ENCODE measurements at places on chromosomes 7 and 10. TPM values are rescaled to one million over a fixed set of nuclear protein-coding genes. Genes with fewer than 3 reads are reported as not detected.

DNA sequence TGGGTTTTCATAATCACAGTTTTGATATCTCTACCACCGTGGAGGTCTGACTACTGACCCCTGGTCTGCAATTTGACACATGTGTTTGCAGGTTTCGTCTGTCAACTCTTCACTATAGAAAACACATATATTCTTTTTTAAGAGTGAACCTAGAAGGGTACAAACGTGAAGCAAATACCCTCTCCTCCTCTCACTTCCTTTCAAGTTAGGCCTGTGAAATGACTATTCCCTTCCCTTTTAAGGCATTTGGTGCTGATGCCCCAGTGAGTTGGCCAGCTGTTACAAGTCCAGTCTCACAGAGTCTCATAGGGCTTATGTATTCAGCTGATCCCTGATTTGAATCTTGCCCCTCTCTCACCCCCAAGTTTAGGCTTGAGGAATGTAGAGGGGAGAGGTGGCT lies 742.0 kb upstream of the IGFBP3 start:
- DNase-seq, result no peak

DNA sequence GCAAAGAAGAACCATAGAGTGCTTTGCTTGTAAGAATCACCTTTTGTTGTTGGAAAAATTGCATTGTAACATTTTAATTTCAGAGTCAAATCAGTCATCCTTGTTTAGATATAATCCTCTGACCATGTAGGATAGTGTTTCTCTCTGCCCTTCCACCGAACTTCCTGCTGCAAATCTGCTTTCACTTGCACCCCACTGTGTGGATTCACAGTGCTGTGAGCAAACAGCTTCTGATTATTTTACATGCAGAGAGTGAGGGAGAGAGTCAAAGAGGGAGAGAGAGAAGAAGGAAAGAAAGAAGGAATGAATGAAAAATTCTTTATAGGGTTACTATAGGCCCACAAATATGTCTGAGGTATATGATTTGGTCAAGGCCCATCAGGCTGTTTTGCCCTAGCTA lies 30.0 kb upstream of the SEM1 start:
- DNase-seq, result no peak

DNA sequence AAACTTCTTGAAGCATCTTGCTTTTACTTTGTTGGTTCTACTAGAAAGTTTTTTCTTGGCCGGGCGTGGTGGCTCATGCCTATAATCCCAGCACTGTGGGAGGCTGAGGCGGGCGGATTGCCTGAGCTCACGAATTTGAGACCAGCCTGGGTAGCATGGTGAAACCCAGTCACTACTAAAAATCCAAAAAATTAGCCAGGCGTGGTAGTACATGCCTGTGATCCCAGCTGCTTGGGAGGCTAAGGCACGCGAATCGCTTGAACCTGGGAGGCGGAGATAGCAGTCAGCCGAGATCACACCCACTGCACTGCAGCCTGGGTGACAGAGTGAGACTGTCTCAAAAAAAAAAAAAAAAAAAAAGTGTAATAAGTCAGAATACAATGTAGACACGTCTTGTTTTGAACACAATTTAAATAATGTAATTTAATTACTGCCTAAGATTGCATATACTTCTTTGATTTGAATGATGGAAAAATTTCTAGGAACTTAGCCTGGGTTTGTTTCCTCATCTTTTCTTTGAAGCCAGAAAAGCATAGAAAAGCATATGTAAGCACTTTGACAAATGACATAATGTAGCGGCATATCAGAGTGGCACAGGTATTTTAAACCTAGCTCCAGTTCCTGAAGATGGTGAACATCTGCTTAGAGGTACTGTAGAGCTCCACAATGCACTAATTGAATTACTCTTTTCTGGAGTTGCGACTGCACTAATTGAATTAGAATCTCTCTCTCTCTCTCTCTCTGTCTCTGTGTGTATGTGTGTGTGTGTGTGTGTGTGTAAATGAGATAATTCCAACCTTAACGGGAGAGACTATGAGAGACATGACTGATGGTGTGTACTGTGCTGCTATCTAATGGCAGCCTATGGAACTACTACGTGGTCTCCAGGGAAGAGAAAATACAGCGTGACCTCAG lies 87.8 kb downstream of the BTRC start:
- peak; percentile 48 for DNase-seq

Gene NAT16
- not detected for total RNA-seq

All from CD4-positive, alpha-beta memory T cell (primary cell).